ENCODE measurements at places on chromosomes 4 and X. TPM values are rescaled to one million over a fixed set of nuclear protein-coding genes. Genes with fewer than 3 reads are reported as not detected.

The ADD1 gene
- total RNA-seq = 123 TPM

The UGT2B17 gene
- not detected for total RNA-seq

The CENPVL1 gene
- not detected for total RNA-seq

The CT45A10 gene
- not detected for total RNA-seq

All from smooth muscle cell of bladder (primary cell).